ENCODE measurements at places on chromosomes 6 and 20.

GRCh38 chr20:63037669-63038268 is 31.0 kb upstream of the BHLHE23 start:
- DNase-seq, result no peak

GRCh38 chr6:48429021-48429420 is 318.0 kb upstream of the PTCHD4 start:
- no peak for DNase-seq

DNA sequence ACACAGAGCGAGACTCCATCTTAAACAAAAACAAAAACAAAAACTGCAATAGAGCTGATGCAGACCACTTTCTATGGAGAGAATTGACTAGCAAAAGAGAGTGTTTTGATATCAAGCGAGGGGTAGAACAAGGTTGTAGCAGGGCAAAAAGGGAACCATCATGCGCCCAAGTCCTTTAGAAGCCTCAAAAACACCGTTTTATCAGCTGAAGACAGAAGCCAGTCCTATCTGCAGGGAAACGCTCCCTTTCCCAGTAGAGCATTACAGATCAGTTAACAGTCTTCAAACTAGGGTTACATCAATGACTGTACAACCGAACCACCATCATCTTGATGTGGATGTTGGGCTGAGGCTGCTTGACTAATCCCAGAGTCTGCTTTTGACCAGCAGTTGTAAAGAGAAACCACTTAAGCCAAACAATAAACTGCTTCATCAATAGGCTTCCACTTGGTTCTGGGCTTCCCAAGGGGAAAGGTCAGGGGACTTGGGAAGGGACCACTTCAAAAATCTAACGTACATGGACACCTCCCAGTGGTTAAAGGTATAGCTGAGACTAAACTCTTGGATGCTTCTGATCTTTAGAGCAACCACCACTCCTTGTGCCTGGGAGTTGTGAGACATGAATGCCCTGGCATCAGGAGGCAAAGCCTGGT is 59.6 kb upstream of the SPDEF start:
- no peak for DNase-seq

GRCh38 chr6:112145080-112145573 is 57.7 kb downstream of the FAM229B start:
- DNase-seq, result no peak

- no peak for DNase-seq
These were observed 36.3 kb upstream of the SLCO4A1 start for GRCh38 chr20:62606016-62606415.

All from NCI-H2107 (cell line).